ENCODE measurements at places on chromosomes 5 and 9.

DNA sequence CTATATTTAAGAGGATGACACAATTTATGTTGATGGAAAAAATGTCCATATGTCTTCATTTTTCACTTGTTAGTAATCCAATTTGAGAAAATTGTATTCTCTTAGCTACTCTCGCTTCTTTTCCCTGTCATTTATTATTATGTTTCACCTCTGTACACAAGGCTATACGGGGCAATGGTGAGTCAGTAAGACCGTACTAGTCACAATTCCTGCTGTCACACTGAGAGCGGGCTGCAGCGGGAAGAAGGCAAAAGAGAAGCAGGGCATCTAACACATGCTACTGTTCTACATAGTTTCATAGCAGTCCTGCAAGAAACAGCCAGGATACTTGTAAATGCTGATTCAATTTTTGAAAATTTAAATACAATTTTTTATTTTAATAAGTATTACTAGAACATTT, 23.3 kb upstream of the PRDM9 start:
- no peak for DNase-seq

- no peak for DNase-seq
Measured at GRCh38 chr5:90226433-90227099, 183.0 kb downstream of the CETN3 start.

GRCh38 chr5:127757576-127757975, 54.4 kb downstream of the CCDC192 start:
- no peak for DNase-seq

DNA sequence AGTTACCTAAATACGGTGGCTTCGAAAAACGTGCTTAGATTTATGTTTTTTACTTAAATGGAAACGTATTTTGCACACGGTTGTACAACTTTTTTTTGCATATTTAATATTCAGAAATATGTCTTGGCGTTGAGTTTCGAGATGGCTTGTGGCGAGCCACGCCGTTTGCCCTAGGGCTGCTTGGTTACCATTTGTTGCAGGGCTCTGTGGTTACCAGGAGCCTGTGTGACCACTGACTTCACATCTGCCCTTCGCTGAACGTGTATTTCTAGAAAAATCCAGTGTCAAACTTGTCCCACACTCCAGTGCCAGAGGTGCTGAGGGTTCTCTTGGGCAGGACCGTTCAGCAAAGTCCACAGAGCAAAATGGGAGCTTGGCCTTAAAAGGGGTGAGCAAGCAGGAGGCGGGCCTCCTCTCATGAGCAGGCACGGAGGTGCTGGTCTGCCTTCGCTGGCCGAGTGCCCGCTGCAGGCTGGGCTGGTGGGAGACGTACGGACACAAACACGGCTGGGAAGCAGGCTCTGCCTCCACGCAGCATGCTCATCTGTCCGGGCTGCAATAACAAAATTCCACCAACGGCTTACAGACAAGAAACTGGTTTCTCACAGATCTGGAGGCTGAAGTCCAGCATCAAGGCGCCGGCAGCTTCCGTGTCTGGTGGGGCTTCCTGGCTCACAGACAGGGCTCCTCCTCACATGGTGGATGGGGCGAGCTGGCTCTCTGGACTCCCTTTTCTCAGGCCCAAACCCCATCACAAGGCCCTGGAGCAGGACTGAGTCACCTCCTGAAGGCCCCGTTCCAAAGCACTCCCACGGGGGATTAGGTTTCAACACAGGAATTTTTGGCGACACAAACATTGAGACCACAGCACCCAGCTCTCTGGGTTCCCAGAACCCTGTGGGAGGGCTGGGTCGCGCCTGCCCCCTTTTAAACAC, 5.4 kb downstream of the MRPL36 start:
- no peak for DNase-seq

DNA sequence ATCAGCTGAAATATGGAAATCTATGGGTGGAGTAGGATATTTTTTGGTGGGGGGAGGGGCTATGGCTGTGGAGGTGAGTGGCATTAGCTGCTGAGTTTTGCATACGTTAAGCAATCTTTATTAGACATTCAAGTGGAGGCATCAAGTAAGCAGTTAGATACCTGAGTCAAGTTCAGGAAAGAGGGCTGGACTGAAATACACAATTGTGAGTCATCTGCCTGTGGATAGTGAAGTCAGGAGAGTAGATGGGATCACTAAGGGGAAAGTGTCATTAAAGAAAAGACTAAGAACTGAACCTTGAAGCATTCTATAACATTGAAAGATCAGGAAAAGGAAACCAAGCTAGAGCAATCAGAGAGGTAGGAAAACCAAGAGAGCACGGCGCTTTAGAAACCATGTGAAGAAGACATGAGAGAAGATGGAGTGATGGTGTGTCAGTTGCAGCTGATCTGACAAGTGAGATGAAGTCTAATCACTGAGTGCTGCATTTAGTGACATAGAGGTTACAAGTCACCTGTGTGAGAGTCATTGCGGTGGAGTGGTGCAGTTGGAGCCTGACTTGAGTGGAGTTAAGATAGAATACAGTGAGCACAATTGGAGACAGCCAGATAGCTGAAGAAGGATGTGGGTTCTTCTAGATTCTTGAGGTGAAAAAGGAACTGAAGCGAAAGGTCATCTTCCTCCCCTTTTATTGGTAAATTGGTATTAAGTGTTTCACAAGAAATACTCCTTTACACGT, 88.7 kb downstream of the PIP5K1B start:
- no peak for DNase-seq

- DNase-seq: no peak
Measured at GRCh38 chr9:35195683-35196082, 33.9 kb downstream of the UNC13B start.

DNA sequence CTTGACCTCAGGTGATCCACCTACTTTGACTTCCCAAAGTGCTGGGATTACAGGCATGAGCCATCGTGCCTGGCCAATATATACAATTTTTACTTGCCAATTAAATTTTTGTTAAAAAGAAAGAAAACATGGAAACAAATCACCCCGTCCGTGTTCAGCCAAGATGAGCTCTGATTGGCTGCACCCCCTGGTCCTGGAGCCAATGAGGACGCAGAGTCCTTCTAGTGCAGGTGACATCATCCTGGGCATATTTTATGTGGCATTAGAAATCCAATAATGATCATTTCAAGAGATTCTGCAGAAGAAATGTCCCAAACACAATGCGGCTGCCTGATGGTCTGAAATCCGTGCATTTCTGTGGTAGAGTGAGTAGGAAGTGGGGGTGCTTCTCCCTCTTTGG, 159.5 kb downstream of the GAPVD1 start:
- no peak for DNase-seq

DNA sequence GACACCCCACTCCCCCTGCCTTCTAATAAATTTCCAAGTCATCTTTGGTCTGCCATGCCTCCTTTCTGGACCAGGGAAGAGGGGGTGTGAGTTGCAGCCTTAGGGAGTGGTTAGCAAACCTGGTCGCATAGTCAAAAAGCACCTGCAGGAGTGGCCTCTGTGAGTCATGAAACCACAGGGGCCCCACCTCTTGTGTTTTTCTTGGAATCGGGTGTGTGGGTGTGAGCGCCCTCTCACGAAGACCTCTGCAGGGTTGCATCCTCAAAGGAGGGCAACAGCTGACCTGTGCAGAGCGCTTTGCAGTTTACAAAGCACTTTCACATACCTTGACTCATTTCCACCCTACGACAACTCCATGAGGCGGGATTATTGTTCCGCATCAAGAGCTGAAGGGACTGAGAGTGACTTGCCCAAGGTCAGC, 36.8 kb upstream of the TEX48 start:
- peak; percentile 60 for DNase-seq

DNA sequence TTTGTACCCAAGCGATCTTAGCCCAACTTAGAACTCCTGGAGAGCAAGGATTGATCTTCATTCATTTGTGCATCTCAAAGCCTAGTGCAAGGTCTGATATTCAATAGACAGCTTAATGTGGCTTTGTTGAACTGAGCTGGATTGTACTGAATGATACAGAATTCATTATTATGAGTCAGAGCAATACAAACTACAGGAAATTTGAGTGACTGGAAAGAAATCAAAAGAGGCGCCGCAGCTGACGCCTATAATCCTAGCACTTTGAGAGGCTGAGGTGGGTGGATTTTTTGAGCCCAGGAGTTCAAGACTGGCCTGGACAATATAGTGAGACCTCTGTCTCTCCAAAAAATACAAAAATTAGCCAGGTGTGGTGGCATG, 58.6 kb downstream of the ENC1 start:
- no peak for DNase-seq

GRCh38 chr9:133377721-133378216, 1.6 kb downstream of the STKLD1 start:
- no peak for DNase-seq

GRCh38 chr9:21070171-21070571, 7.6 kb downstream of the IFNB1 start:
- no peak for DNase-seq

- no peak for DNase-seq
Measured at GRCh38 chr9:79663300-79663699, 91.5 kb downstream of the TLE4 start.

- DNase-seq: no peak
Measured at GRCh38 chr5:125175348-125176004, 429.0 kb upstream of the ZNF608 start.

DNA sequence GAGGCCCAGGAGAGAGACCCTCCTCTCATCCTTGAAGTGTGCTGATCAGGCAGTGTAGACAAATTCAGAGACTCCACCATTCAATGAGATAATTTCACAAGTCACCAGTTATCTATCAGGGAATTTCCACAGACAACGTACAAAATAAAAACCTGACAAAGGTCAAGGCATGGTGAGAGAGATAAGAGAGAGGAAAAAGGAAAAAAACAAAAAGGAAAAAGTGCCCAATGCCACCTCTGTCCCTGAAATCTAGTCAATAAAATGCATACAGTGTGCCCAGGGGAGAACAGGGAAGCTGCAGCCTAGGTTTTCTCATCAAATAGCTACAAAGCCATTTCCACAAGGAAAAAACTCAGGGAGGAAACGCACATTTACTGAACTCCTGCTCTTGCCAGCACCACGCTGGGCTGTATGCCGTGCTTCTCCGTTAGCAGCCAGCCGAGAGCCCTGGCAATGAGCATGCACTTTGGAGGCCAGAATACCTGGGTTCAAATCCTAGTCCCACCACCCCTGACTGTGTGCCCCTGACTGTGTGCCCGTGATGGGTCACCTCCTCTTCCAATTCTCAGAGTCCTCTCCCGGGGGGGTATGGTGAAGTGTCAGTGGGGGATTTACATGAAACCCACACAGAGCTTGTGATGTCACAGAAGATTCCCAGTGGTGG, 11.6 kb downstream of the WHRN start:
- no peak for DNase-seq

DNA sequence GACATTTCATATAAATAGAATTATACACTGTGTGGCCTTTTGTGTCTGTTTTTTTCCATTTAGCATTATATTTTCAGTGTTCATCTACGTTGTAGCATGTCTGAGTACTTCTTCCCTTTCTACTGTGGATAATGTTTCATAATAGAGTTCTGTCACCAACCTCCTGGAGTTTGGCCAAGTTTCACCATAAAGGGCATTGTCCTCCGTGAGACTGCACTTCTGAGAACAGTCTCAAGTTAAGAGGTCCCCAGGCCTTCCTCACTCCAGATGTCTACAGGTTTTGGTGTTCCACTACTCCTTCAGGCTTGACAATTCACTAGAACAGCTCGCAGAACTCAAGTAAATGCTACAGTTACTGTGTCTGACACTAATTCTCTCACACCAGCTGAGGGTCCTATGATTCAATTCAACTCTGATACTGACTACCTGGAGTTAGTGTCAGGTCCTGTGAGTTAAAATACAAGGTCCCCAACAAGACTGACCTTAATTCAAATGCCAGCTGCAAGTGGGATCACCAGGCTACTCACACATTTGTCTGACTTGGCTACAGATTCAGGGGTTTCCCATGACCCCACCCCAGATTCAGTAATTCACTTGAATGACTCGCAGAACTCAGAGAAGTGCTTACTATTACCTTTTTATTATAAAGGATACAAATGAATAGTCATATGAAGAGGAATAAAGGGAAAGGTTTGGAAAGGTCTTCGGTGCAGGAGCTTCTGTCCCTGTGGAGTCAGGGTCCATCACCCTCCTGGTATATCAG, 31.1 kb downstream of the SLC35A4 start:
- no peak for DNase-seq

DNA sequence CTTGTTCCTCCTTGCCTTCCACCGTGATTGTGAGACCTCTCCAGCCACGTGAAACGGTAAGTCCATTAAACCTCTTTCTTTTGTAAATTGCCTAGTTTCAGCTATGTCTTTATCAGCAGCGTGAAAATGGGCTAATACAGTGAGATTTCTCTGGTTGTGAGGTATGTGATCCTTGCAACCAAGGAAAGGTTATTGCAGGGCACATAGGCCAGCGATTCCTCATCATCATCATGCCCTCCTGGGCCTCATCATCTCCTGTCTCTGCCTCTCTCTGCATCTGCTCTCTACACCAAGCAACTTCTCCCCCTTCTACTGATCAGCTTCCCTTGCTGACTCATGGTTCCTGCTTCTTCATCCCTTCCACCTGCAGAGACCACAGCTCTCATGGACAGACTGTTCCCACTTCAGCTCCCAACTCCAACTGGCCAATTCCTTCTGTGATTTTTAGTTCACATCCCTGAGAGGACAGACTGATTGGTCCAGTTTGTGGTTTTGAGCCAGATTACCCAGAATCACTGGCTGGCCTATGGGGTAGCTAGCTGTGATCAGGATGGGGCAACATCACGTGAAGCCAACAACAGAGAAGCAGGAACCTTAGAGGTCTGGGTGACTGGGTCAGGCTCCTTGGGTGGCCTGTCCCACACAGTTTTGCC, 53.1 kb downstream of the LIX1 start:
- DNase-seq: no peak

- DNase-seq: no peak
Measured at GRCh38 chr9:127109212-127109711, 13.2 kb downstream of the ANGPTL2 start.

DNA sequence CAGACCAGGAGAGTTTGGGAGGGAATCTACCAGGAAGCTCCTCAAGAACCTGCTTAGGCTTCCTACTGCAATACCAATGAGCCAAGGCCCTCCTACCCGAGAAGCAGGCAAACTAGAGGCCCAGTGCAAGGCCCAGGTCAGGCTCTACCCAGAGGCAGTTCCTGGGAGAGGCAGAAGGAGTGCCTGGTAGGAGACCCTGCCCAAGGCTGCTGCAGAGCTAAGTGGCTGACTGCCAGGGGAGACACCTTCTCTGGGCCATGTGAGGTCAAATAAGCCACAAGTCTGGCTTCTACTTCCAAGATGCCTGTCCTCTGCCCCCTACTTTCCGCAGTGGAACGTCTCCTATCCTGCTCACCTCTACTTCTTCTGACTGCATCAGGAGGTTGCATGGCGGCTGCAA, 17.8 kb downstream of the ACSL6 start:
- no peak for DNase-seq

- no peak for DNase-seq
Measured at GRCh38 chr9:87122947-87123685, 175.8 kb upstream of the GAS1 start.

DNA sequence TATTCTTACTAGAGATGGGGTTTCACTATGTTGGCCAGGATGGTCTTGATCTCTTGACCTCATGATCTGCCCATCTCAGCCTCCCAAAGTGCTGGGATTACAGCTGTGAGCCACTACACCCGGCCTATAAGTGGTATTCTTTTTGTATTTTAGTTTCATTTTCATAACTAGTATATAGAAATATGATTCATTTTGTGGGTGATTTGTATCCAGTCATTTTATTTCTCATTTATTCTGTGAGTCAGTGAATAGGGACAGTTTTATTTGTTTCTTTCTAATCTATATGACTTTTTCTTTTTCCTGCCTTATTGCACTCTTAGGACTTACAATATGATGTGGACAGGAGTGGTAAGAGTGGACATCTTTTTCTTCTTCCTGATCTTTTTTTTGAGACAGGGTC, 112.9 kb downstream of the AOPEP start:
- no peak for DNase-seq

- DNase-seq: no peak
Measured at GRCh38 chr9:131609099-131609830, 63.9 kb downstream of the PRRT1B start.

GRCh38 chr5:751496-751895, 33.0 kb downstream of the ZDHHC11B start:
- DNase-seq: no peak

All from stimulated activated CD4-positive, alpha-beta T cell treated with anti-CD3 and anti-CD28 coated beads, Interleukin-1b, Interleukin-23, amount 100 ng/mL, for 1 hour (primary cell).